ENCODE measurements at places on chromosomes 4 and X.

GRCh38 chrX:132742246-132742645 lies 216.2 kb downstream of the HS6ST2 start:
- DNase-seq: no peak

DNA sequence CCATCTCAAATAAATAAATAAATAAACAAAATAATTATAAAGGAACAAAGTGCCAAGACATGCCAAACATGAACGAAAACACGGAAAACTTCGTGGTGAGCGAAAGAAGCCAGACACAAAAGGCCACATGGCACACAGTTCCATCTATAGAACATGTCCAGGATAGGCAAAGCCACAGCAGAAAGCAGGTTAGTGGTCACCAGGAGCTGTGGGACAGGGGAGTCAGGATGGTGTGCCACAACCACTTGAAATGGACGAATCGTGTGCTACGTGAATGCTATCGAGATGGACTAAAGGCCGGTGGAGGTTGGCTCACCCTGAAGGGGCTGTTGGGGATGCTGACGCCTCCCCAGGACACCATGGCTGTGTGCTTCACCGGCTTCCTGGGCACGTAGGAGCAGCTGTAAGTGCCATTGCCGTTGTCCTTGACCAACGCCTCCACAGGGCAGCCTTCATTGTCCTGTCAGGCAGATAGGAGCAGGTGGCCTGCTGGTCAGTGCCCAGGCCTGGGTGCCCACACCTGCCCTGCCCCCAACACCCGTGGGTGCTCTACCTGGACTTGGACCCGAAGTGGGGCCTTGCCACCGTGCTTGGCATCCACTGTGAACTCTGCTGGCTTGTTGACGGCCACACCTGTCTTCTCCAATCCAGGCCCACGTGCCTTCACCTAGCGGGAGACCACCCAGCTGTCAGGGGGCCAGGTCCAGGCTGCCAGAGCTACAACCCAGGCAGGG lies 10.6 kb downstream of the FLNA start:
- DNase-seq: no peak

DNA sequence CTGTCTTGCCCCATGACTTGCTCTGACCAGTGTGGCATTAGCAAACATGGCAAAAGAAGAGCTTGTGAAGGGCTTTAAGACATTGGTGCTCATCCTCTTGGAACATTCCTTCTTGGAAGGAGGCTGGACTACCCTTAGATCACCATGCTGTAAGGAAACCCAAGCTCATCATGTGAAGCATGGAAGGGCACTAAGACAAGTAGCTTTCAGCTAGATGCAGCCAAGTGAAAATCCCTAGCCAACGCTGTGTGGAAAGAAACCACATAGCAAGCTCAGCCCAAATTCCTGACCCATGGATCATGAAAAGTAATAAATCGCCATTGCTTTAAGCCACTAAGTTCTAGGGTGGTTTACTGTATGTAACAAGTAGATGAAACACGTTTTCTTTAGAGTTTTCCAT lies 12.4 kb upstream of the PACRGL start:
- no peak for DNase-seq

- DNase-seq: peak; percentile 60
Measured at GRCh38 chr4:169254546-169254983, 16.2 kb downstream of the SH3RF1 start.

DNA sequence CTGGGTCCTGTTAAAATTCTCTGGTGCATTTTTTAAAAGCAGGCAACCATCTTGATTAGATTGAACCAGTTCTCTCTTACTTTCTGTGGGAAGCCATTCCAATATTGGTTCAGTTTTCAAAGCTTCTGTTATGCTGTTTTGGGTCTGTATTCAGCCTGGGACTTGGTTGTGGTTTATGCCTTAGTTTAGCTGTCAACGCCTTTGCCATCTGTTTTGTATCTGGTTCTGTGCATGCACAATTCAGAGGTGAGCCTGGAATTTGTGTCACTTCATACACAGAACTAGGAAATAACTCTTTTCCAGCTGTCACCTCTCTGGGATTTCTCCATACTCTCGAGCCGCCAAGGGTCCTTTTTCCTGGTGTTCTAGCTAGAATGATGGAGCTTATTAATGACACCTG lies 46.2 kb downstream of the STAP1 start:
- DNase-seq: no peak

- DNase-seq: peak; percentile 64
Measured at GRCh38 chrX:153687121-153688039, at the start of gene SLC6A8. Gene SLC6A8 (plus strand): TSS chrX:153687926. CDS start chrX:153688575, 649 bp downstream.

DNA sequence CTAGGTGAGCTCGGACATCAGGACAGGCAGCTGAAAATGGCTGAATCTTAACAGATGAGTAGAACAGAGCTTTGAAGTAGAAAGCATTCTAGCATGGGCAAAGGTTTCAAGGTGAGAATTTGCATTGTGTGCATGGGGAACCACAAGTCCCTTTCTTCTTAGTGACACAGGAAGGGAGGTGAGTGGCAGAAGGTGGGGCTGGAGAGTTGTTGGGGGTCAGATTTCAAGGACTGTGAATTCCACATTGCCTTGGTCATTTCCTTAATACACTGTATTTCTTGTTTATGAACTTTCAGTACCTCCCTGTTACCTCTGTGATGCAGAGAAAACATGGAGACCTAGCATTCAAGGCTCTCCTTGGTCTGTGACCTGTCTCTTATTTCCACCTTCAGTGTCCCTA lies 4.1 kb downstream of the APEX2 start:
- no peak for DNase-seq

DNA sequence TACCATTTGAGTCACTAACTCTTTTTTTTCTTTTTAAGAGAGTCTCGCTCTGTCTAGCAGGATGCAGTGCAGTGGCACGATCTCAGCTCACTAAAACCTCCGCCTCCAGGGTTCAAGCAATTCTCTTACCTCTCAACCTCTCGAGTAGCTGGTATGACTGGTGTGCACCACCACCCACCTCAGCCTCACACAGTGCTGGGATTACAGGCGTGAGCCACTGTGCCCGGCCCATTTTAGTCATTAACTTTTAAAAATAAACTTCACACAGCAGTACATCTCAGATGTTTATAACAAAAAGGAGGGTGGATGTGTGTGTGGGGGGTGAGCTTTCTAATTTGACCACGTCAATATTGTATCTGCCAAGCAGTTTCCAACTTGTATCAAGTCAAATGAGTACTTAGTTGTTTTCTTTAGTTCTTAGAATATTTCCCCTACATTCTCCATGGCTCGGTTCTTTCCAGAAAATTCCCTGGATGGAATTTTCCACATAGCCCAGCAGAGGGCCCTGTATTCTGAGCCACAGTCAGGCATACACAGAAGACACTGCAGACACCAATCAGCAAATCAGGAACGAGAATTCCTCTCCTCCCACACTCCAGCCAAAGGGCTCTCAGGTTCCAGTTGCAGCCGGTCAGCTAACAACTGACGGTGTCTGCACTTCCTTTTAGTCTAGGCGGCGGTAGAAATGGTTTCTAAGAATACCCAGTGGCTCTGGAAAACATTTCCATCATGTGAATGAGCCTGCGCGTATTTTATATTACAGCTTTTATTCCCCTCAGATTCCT lies 20.1 kb upstream of the ARAF start:
- DNase-seq: peak; percentile 62

DNA sequence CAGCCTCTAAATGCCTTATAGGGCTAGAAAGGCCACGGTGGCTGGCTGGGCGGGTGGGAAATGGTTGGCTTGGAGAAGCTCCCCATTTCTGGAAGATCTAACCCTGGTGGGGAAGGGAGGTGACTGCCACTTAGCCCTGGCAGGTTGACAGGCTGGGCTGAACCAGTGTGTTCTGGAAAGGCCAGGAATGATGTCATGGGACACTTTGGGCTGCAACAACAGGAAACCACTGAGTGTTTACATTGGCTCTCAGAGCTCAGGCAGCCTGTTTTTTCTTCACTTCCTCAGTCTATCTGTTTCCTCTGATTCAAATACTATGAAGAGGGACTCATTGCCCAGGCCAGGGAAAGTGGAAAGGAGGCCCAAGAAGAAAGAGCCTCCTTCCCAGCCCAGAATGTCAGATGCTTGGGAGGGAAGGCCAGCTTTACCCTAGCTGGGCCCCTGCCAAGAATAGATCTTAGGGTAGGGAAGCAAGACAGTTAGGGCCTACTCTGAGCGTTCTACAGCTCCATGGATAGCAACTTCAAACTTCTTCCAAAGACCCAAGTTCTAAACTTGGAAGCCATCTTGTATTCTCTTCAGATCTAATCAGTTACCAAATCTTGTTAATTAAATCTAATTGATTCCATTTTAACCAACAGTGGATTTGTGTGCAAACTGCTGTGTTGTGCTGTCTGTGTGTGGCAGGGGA lies 65.8 kb upstream of the MSN start:
- peak; percentile 21 for DNase-seq

GRCh38 chr4:101306764-101307615 lies 40.3 kb downstream of the PPP3CA start:
- no peak for DNase-seq

DNA sequence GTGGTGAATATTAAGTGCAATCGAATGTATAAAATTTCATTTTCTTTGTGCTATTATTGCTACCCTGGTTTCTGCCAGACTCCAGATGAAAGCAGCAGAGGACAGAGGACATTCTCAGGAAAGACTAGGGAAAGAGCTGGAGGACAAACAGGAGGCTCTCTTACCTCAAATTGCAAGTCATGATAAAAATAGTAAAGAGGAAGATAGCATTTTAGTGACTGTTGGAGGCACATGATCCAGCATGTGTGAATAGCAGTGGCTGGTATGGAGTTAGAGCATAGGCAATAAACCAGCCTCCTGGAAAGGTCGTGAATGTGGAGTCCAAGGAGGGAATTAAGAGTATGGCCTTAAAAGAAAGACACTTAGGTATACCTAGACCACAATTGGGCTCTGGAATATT lies 1040.0 kb downstream of the STPG2 start:
- DNase-seq: no peak

DNA sequence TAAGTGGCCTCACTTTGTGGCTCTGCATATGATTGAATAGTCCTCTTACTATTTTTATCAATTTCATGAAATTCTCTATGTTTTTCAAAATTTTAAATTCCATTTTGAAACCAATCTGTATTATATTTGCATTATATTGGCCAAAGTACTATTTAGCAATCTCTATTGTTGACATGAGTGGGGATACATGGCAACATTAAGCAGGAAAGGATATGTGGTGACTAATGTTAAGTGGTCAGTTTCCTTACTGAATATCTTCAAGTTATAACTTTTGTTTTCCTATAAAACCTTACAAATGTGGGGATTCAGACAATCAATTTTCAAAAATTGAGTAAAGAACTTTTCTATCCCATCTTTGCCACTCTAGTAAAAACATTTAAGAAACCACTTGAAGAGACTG lies 10.2 kb downstream of the BBS7 start:
- no peak for DNase-seq

- no peak for DNase-seq
Measured at GRCh38 chr4:76611616-76612207, 176.7 kb downstream of the SHROOM3 start.

DNA sequence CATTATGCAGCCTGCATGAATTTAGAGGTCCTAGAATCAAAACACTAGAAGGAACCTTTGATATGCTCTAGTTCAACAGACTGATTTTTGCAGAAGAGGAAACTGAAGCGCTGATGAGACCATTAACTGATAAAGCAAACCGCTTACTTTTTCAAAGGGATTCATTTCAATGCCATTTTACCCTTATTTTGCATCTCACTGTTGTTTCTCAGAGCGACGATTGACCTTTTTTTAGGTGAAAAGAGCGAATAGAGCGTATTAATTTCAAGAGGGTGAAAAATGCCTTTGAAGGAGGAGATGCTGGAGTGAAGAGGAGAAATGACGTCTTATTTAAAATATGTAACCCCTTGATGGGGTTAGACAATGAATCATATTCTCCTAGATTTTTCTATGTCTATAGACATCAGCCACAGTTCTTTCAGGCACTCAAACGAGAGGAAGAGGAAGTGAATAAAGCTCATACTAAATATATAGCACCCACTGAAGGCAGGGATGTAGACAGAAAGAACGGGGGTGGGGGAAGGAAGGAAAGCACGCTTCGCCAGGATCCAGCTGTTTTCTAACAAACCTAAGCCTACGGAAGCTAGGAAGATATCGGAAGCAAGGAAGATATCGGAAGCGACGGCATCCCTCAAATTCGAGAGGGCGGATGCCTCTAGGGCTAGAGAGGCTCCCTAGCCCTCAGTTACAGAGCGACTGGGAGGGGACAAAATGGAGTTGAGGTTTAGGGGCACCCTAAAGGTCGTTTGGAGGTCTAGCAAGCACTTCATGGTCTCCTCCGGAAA lies 848 bp downstream of the ACSL4 start:
- DNase-seq: peak; percentile 49

All from hematopoietic multipotent progenitor cell treated with erythropoietin and hydrocortisone succinate and interleukin-3 and kit ligand, for 6 days (in vitro differentiated cells).